ENCODE measurements at places on chromosomes 3 and 15. TPM values are rescaled to one million over a fixed set of nuclear protein-coding genes. Genes with fewer than 3 reads are reported as not detected.

GRCh38 chr15:66236806-66237375, 16.7 kb downstream of the MEGF11 start:
- no peak for DNase-seq

DNA sequence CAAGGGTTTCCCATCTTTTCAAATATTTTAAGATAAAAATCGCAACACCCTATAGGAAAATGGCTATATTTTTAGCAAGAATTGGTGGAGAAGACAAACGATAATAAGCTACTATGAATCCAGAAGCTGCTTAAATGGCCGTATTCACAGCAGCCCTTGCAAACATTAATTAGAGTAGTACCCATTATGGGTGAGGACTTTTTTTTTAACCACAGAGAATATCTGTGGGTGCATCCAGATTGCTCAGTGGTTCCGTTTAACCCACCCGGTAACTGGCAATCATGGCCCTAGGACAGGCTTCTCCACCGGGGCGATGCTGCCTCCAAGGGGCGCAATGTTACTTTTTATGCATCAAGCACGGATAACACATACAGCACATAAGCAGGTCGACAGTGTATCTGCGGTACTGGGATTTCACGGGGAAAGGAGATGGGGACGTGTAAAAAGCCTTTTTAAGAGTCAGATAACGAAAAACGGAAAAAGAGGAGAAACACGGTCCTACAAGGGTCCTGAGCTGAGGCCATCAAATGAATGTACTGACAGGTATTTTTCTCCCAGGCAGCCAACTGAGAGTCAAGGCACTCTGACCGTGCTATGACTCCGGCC, 968 bp upstream of the TMEM266 start:
- DNase-seq, result peak; percentile 30

DNA sequence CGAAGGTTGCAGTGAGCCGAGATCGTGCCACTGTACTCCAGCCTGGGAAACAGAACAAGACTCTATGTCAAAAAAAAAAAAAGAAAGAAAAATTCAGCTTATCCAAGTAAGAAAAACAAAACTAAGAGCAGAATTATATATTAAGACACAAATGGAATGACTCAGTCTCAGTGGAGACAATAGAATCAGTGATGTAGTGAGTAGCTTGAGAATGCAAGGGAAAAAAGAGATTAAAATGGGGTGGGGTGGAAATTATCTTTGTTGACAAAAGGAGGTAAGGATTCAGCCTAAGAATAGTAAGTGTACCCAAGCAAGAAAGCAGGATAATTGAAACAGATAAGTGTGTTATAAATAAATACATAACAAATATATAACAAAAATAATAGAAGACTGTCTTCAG, 70.7 kb downstream of the BLM start:
- DNase-seq, result no peak

DNA sequence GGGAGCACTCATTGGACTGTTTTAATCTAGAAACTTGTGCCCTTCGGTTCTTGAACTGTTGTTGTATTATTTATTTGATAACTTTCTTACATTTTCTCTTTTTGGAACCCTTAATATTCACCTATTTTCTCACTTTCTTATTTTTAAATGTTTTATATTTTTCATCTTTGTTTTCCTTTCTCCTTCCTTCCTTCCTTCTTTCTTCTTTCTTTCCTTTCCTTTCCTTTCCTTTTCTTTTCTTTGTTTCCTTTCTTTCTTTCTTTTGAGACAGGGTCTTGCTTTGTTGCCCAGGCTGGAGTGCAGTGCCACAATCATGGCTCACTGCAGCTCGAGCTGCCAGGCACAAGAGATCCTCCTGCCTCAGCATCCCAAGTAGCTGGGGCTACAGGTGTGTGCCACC, 108.5 kb downstream of the TBC1D2B start:
- DNase-seq, result no peak

- no peak for DNase-seq
Measured at GRCh38 chr3:86984271-86984670, 6.7 kb downstream of the VGLL3 start.

DNA sequence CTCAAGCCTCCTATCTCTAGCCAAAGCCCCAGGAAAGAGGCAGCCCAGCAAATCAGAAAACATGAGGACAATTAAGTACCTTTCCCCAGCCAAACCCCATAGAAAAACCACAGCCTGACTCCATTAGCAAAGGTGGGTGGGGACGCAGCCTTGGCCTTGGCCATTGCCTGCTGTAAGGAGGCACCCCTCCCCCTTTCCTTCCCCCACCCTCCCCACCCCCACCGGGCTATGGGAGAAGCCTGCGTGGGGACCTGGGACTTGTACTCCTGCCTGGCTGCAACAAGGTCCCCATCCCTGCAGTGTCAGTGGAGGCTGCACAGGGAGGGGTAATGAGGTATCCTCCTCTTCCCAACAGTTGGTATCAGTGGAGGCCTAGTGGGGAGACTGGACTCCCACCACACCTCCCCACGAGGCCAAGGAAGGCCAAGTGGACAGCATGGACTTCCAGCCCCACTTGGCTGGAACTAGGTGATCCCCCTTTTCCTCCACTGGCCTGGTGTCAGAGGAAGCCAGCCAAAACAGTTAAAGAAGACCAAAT, 20.5 kb downstream of the PRR23E start:
- no peak for DNase-seq

GRCh38 chr3:184687363-184688015, 24.4 kb downstream of the MAGEF1 start:
- no peak for DNase-seq

GRCh38 chr3:193929921-193930646, 205.9 kb upstream of the HES1 start:
- DNase-seq, result no peak

DNA sequence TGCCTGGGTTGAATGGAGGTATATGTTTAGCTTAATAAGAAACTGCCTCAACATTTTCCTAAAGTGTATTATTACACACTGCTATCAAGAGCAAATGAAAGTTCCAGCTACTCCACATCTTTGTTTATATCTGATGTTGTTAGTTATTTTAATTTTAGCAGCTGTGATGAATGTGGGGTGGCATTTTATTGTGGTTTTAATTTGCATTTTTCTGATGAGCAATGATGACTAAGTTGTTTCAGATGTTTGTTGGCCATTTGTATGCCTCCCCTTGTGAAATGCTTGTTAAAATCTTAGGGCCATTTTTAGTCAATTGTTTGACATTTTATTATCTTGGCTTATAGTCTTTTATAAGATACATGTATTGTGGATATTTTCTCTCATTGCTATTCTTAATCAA, 260.4 kb upstream of the SLCO3A1 start:
- no peak for DNase-seq

GRCh38 chr3:160003520-160004128, 15.0 kb downstream of the IL12A start:
- DNase-seq, result peak; percentile 46

DNA sequence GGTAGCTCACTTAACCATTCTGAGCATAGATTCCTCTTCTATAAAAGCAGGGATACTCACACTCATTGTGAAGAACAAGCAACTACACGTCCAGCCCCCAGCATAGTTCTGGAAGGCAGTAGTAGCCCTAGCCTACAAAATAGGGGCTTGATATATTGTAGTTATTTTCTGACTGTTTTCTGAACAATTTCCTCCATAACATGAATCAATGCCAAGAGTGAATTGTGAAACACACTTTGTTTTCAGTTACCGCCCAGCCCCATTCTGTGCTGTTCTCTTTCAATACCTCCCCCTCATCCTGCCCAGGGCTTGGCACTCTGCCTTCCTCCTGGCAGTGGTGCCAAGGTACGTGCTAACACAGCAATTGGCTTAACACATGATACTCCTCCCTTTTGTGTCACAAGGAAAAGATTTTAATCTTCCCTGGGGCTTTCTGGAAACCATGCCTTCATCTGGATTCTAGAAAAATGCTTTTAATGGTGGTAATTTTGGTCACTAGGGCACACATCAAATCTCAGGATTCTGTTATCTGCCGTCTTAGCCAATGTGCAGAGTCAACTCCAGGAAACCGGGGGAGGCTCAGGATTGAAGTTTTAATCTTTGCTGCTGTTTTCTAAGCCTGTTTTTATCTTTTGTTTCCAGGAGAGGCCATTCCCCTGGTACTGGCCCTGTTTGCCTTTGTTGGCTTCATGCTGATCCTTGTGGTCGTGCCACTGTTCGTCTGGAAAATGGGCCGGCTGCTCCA, 37.2 kb downstream of the IL20RB start:
- DNase-seq, result peak; percentile 10

GRCh38 chr15:100200287-100200880, 141.4 kb downstream of the ADAMTS17 start:
- DNase-seq, result no peak

GRCh38 chr3:158920371-158920770, 118.5 kb downstream of the MFSD1 start:
- no peak for DNase-seq

DNA sequence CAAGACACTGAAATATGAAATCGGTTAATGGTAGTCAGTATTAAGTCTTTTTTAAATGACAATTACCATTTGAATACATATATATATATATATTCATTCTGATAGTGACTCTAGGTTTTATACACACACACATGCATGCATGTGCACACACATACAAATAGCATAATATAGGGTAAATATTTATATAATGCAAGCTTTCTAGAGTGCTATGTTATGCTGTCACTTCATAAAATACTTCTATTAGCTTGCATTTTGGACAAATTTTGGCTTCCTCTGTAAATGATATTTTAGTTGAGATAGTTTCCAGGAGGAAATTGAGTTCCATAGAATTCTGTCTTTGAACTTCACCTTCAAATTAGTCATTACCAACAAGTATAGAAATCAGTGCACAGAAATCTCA, 89.9 kb upstream of the EPHA3 start:
- DNase-seq, result no peak

The AP3B2 gene
- 1.7 TPM for total RNA-seq

The SKOR1 gene
- total RNA-seq, result 0.31 TPM

The GPR176 gene
- 0.72 TPM for total RNA-seq

The KPNA1 gene
- total RNA-seq, result 54.3 TPM

The SLC51B gene
- total RNA-seq, result not detected

The MEGF11 gene
- not detected for total RNA-seq
